ENCODE measurements at places on chromosomes 6 and 20. TPM values are rescaled to one million over a fixed set of nuclear protein-coding genes. Genes with fewer than 3 reads are reported as not detected.

The ESF1 gene
- total RNA-seq: 16.9 TPM

- DNase-seq: no peak
Measured at GRCh38 chr6:53154071-53154470, 5.4 kb upstream of the GCM1 start.

DNA sequence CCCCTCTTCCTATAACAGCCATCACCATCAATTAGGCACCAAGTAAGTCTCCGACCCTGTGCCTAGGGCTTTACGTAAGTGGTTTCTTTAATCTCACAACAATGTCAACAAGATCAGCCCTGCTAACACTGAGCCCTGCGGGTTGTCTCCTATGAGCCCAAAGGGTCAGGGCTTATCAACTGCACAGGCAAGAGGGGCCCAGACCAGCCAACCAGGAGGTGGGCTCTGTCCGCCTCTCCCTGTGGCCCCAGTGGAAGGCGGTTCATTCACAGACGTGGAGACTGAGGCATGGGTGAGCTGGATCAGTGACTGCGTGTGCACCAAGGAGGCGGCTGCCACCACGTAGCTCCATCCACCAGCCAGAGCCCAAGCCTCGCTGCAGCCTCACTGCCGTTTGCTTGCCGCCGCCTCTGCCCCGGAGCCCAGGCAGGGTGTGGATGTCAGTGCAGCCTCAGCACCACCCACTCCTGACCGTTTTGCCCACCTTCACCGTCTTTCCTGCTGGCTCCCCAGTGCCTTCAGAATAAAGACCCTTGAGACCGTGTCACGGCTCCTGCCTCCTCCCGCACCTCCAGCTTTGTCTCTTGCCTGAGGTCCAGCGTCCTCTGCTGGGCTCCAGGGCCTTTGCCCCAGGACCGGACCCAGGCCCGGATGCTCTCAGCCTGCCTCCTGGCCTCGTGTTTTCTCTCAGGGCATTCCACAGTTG is 78.7 kb downstream of the DLL1 start:
- no peak for DNase-seq

DNA sequence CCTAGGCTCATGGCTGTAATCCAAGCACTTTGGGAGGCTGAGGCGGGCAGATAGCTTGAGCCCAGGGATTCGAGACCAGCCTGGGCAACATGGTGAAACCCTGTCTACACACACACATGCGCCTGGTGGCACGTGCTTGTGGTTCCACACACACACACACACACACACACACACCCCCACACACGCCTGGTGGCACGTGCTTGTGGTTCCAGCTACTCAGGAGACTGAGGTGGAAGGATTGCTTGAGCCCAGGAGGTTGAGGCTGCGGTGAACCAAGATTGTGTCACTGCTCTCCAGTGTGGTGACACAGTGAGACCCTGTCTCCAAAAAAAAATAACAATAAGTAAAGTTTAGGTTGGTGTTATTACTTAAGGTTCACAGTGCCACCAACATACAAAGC is 165.8 kb downstream of the ZFAND3 start:
- no peak for DNase-seq
